NCI-H748 treated with DMSO at 0.1 percent for 48 hours (cell line): ENCODE measurements at places on chromosomes 7 and 10.

DNA sequence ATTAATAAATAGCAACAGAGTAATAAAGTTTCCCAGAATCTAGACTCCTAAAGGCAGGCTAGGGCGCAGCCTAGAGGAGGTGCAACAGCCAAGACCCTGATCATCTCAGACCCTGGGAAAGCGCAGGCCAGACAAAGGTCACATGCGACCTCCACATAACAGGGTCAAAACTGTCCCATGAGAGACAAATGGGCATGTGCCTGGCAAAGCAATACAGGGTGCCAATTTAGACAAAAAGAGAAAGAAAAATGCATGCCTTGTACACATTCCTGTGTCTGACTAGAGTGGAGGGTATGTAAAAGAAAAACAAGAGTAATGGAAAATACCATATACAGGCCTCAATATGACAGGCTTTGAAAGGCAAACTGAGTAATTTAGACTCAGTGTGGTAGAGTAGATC, 22.2 kb downstream of the MPP7 start:
- no peak for DNase-seq

- no peak for DNase-seq
Observed at GRCh38 chr10:63558132-63558784, 37.1 kb downstream of the REEP3 start.

DNA sequence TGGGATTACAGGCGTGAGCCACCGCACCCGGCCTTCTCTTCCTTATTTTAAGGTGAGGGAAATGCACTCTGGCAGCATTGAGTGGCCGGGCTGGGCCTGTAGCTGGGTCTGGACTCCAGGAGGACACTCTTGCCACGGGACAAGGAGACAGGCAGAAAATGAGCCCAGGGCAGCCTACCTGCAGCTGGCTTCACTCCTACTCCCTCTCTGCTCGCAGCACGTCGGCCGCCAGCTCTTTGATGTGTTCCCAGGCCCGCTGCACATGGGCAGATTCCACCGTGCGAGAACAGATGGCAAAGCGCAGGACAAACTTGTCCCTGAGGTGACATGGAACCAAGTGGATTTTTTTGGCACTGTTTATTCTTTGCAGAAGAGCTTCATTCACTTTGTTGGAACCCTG, 12.9 kb upstream of the FIGNL1 start:
- no peak for DNase-seq

DNA sequence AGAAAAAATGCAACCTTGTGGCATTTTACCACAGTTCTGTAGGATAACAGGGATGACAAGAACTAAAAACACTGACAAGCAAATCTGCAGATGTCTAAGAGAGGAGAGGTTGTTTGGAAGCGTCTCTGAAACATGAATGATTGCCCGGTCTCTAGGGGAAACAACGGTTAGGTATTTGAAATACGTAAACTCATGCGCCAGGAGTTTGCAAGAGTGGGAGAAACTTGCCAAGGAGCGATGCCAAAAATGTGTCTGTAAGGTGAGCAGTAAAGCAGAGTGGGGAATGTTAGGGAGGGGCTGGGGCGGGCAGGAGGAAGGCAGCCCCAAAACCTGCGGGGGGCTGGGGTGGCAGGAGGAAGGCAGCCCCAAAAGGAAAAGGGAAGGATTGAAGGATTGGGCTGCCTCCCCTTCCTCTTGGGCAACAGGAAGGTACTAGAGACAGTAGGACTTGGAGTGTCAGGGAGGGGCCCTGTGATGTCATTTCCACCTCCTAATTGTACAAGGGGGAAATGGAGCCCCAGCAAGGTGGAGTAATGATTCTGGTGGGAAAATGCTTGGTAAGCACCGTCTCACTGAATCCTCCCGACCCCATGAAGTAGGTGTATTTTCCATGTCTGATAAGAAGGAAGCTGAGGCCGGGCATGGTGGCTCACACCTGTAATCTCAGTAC, 33.2 kb upstream of the PLEKHA1 start:
- no peak for DNase-seq

DNA sequence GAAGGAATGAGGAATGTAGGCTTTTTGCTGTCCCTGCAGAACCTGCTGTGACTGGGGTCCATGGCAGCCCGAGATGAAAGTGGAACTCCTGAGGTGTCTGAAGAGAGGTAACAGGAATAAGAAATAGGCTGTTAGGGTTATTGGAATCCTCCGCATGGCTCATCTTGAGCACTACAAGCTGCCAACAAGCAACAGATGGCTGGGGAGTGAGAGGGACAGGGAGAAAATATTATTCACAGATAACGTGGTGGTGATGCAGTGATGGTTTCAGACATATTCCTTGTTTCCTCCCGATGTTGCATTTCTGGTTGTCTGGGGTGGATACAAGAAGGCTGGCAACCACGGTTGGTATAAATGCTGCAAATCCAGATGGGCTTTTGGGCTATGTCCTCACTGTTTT, 46.1 kb downstream of the AP3M1 start:
- DNase-seq = no peak

DNA sequence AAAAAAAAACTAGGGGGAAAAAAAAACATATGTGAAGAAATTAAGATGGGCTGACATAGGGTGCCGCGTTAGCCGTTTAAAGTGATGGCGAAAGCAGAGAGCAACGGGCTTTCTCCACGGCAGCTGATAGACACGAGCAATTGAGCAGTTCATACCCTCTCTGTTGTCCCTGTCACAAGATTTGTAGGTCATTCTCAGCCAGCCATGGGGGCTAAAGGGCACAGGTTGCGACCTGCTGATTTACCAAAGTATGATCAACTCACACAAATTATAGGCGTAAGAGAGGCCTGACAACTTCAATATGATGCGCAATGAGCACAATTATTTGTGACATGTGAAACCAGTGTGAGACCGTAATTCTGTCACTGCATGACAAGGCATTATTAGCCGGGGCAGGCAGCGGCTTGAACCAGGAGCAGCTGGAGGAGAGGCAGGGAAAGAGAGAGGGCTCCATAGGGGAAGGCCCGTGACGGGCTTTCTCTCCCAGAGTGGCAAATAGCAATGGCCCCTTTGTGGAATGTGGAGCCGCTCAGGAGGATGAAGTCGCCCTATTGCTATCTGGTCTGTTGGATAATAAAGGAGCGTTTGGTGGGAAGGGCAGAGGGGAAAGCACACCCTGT, 195.1 kb upstream of the HABP2 start:
- DNase-seq = no peak

GRCh38 chr7:128217030-128217805, 23.9 kb upstream of the LEP start:
- no peak for DNase-seq

DNA sequence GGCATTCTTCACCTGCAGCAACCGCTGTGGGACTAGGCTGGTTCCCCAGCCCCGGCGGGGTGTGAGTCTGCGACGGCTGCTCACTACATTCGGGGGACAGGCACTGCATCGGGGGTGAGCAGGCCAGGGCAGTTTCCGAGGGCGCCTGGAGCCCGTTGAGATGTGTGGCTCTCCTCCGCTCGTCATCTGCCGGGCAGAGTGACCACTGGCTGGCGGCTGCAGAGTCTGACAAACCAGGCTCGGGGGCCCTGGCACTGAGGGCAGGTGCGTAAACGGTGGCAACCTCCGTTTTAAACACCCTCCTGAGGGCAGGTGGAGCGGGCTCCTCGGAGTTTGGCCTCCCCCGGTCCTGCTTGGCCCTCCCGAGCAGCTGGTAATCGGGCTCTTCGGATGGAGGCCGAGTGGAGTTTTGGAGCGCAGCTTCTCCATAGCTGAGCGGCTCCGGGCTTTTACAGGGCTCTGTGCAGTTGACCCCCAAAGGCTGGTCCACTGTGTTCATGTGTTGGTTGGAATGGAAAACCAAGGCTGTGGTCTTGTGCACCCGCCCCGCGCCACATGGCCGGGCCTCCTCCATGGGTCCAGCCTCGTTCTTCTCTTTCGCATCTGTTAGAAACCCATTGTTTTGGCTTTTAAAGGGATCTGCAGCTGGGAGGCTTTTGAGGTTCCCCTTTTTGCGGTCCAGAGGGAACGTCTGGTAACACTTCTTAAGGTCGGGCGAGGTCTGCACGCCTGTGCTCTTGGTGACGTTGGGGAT, 20.9 kb downstream of the INSYN2A start:
- DNase-seq = no peak

DNA sequence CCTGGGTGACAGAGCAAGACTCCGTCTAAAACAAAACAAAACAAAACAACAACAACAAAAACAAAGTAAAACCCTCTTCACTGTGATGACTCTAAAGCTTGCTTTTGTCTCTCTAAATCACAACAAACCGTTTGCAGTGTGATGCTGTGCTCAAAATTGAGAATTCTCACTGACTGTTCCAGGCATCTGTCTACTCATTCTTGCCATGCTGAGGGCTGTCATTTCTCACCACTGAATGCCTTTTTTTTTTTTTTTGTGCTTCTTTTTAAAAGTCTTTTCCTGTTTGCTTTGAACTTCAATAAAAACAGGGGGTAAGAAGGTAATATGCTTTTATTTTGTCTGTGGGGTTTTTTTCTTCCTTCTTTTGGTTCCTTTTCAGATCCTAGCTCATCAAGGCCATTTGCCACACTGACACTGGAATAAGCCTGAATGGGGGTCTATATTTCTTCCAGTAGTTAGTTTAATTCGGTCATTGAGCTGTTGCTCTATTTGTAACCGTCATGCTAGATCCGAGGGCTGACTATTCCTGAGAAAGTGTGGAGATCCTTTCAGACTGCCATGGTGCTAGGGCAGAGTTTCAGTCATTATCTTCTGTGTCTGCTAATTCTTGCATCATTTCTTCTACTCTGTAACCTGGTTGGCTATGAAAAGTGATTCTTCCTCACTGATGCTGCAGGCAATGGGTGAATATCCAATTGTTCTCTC, 10.6 kb downstream of the FAS start:
- no peak for DNase-seq

DNA sequence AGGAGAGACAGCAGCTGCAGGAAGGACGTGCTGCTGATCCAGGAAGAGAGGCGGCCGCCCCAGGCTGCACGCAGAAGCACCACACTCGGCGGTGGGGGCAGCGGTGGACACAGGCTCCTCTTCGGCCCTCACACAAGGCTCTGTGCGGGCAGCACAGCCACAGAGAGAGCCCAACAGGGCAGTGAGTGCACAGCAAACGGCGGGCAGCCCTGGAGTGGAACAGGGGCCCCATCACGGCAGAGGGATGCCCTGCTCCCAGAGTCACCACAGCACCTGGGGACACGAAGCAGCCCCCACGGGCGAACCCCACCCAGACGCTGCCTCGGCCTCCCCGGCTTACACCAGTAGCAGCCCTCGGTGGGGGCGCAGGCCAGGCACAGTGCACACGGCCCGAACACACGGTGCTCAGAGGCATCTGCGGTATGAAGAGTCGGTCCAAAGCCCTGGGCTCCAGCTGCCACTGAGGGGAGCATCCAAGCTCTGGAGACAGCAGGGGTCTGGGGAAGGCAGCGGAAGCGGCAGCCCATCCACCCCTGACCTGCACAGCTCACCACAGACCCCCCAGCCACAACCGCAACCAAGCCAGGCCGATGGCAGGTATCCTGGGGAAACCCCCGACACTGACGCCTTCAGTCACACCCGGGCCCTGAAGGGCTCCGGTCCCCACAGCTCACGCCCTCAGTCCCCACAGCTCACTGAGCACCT, 16.8 kb downstream of the NUDT1 start:
- DNase-seq = no peak

DNA sequence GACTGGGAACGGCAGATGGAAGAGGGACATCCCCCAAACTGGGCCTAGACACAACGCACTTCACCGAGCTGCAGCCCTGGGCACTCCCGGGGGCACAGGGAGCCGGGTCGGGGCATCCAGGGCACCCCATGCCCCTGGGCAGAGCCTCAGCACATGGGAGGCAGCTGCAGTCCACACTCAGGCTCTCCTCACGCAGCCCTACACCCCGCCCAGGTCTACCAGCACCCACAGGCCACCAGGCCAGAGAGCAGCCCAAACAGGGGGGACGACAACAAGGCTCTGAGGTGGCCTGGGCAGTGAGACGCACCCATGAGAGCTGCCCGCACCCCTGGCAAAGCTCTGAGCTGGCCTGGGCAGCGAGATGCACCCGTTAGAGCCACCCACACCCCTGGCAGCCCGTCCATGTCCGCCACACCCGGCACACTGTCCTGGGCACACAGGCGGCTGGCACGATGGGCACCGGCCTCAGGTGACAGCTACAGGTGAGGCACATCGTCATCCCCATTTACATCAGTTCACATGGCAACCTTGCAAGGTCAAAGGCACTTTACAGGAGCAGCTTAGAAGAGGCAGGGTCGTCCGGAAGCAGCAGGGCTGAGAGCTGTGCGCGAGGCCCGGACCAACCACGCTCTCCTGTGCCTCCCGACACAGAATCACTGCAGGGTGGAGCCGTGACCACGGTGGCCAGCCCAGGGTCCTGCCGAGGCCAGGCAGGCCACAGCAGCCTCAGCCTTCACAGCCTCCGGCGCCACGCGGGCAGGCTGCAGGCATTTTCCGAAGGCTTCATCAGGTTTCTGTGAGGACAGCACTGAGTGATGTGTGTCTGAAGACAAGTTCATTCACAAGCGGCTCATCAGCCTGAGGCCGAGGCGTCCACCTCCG, 228.6 kb downstream of the MAD1L1 start:
- DNase-seq = no peak

- no peak for DNase-seq
Observed at GRCh38 chr7:156031679-156032478, 219.6 kb upstream of the SHH start.

GRCh38 chr10:89785095-89785494, 83.7 kb downstream of the KIF20B start:
- DNase-seq = no peak

DNA sequence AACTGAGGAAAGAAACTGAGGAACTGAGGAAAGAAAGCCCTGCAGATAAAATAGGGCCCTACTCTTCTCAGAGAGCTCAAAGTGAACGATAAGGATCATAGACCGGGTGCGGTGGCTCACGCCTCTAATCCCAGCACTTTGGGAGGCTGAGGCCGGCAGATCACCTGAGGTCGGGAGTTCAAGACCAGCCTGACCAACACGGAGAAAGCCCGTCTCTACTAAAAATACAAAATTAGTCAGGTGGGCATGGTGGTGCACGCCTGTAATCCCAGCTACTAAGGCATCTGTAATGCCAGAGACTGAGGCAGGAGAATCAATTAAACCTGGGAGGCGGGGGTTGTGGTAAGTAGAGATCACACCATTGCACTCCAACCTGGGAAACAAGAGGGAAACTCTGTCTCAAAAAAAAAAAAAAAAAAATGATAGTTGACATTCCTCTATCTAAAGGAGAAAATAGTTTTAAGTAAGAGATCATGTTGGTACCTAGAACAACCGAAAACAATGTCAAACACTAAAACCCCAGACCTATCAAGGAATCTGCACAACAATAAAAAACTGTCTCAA, 2.5 kb downstream of the MKRN1 start:
- no peak for DNase-seq

GRCh38 chr10:77417806-77418640, 219.6 kb downstream of the KCNMA1 start:
- DNase-seq = no peak

DNA sequence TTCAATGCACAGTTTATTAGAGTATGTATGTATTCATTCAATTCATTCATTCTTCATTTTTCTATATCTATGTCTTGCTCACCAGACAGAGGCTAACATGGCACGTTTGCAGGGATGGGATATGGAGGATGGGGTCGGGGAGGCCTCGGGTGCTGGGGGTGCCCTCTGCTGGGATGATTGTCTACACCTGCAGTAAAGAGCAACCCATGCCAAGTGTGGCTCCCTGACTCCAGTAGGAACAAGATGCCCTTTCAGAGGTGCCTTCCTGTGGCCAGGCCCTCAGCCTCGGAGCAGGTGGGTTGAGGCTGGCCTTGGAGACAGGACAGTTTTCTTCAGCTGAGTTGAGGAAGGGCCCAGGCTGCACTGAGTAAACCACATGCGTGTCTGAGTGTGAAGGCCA, 157.2 kb downstream of the SH2D4B start:
- DNase-seq = no peak

GRCh38 chr7:151597541-151598444, 78.1 kb upstream of the RHEB start:
- no peak for DNase-seq

- no peak for DNase-seq
Observed at GRCh38 chr7:121503039-121503438, 106.9 kb upstream of the FAM3C start.
